ENCODE measurements at places on chromosomes 11 and 22. TPM values are rescaled to one million over a fixed set of nuclear protein-coding genes. Genes with fewer than 3 reads are reported as not detected.

The SAA4 gene
- polyA plus RNA-seq: not detected

The SMC1B gene
- 0.01 TPM for polyA plus RNA-seq

The DMC1 gene
- polyA plus RNA-seq: 5.9 TPM

The ASPHD2 gene
- polyA plus RNA-seq: 0.42 TPM

The CCDC188 gene
- 0.37 TPM for polyA plus RNA-seq

The MYOD1 gene
- not detected for polyA plus RNA-seq

The PGR gene
- 0.19 TPM for polyA plus RNA-seq

The FBLN1 gene
- 134 TPM for polyA plus RNA-seq

The ARHGAP1 gene
- polyA plus RNA-seq: 34.4 TPM

The LIF gene
- polyA plus RNA-seq: 4.5 TPM

The CDC45 gene
- polyA plus RNA-seq: 30.4 TPM

The FAU gene
- polyA plus RNA-seq: 256 TPM

The TEX54 gene
- not detected for polyA plus RNA-seq

The KREMEN1 gene
- polyA plus RNA-seq: 13.5 TPM

The CCDC116 gene
- polyA plus RNA-seq: 0.06 TPM

The MPEG1 gene
- not detected for polyA plus RNA-seq

The VPS26B gene
- polyA plus RNA-seq: 39.0 TPM

The SLC22A6 gene
- polyA plus RNA-seq: not detected

The MRGPRE gene
- not detected for polyA plus RNA-seq

The AGBL2 gene
- 0.75 TPM for polyA plus RNA-seq

The JAML gene
- polyA plus RNA-seq: not detected

The PELI3 gene
- polyA plus RNA-seq: 5.0 TPM

The MDK gene
- polyA plus RNA-seq: 169 TPM

The ARCN1 gene
- 387 TPM for polyA plus RNA-seq

The UBQLNL gene
- 0.10 TPM for polyA plus RNA-seq

The NXPE1 gene
- not detected for polyA plus RNA-seq

The OR52D1 gene
- polyA plus RNA-seq: not detected

The RFPL1 gene
- not detected for polyA plus RNA-seq

The OSBP2 gene
- polyA plus RNA-seq: 0.40 TPM

The OR52N4 gene
- polyA plus RNA-seq: 0.08 TPM

The ZPR1 gene
- 65.3 TPM for polyA plus RNA-seq

The LYVE1 gene
- polyA plus RNA-seq: 0.08 TPM

The KDM4D gene
- polyA plus RNA-seq: 0.94 TPM

The KIRREL3 gene
- 1.8 TPM for polyA plus RNA-seq

The KLHL35 gene
- polyA plus RNA-seq: 0.66 TPM

The SPDYC gene
- not detected for polyA plus RNA-seq

The SEZ6L gene
- polyA plus RNA-seq: not detected

The CELSR1 gene
- 0.07 TPM for polyA plus RNA-seq

The ANKK1 gene
- polyA plus RNA-seq: not detected

The ALX4 gene
- polyA plus RNA-seq: not detected

The STK33 gene
- polyA plus RNA-seq: 2.0 TPM

The OR52N1 gene
- not detected for polyA plus RNA-seq

The HEPACAM gene
- polyA plus RNA-seq: 0.11 TPM

The APOL6 gene
- 11.8 TPM for polyA plus RNA-seq

The MMP8 gene
- polyA plus RNA-seq: 0.18 TPM

The ALG8 gene
- 49.6 TPM for polyA plus RNA-seq

The DRD2 gene
- polyA plus RNA-seq: not detected

The B4GALNT4 gene
- polyA plus RNA-seq: 1.4 TPM

The NAV2 gene
- 8.1 TPM for polyA plus RNA-seq

The OVOL1 gene
- polyA plus RNA-seq: not detected

The MRGPRX3 gene
- polyA plus RNA-seq: not detected

The NDUFA6 gene
- 87.8 TPM for polyA plus RNA-seq

The RIMBP3B gene
- 0.02 TPM for polyA plus RNA-seq

The WNT11 gene
- 0.07 TPM for polyA plus RNA-seq
